Adrenal gland (tissue), 19 donors: ENCODE measurements at places on chromosomes 11 and 22.

DNA sequence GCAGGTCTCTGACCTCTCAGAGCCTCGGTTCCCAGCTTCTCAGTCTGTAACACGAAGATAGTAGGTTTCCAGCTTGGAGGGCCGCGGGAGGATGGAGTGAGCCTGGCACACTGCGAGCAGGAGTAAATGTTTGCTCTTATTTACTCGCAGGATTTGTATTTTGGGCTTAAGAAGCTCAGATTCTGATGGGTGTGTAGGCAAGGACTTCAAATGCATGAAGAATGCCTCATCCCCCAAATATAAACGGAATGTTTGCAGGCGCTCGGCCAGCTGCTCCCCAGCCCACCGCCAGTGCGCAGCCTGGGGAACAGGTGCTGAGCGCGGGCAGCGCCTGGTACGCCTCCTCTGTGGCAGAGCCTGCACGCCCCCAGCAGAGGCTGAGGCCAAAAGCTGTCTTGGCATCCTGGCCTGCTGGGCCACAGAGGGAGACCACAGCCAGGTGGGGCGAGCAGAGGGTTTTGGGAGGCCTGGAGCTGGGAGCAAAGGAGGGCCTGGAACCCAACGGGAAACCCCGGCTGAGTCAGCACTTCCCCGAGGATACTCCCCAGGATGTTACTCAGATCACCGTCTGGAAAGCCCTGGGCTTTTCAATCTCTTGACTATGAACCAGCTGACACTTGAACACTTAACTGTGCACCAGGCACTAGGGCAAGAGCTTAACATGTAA lies 9.4 kb downstream of the EHD1 start:
- H3K36me3 ChIP-seq: no peaks in the 10 kb centered on the region
- peaks cover 57% of the 10 kb centered on the region for H3K4me1 ChIP-seq
- H3K27me3 ChIP-seq: no peaks in the 10 kb centered on the region
- H3K4me3 ChIP-seq: no peak overlapping the region
- H3K27ac ChIP-seq: peak overlapping the region; percentile 76

DNA sequence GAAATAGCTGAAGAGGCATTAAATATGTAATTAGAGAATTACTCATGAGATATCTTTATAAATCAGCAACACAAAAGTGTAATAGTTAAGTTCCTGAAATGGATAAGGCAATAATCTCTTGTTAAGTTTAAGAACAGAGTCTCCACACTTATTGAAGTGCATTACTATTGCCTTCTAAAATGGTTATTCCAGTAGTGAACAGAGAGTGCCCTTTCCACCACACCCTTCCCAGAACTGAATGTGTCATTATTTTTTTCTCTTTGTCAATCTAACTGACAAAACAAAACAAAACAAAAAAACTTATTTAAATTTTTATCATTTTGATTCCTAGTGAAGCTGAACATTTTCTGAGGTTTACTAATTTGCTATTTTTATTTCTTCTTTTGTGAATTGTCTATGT lies 9.2 kb upstream of the PRRG4 start:
- H3K36me3 ChIP-seq: no peaks in the 10 kb centered on the region
- H3K4me1 ChIP-seq: no peaks in the 10 kb centered on the region
- no peak for DNase-seq

- no peaks in the 10 kb centered on the region for H3K4me1 ChIP-seq
- no peak overlapping the region for H3K4me3 ChIP-seq
- H3K27ac ChIP-seq: no peak overlapping the region
- no peaks in the 10 kb centered on the region for H3K27me3 ChIP-seq
Observed at GRCh38 chr11:9820260-9820659, 156.4 kb downstream of the SWAP70 start.

DNA sequence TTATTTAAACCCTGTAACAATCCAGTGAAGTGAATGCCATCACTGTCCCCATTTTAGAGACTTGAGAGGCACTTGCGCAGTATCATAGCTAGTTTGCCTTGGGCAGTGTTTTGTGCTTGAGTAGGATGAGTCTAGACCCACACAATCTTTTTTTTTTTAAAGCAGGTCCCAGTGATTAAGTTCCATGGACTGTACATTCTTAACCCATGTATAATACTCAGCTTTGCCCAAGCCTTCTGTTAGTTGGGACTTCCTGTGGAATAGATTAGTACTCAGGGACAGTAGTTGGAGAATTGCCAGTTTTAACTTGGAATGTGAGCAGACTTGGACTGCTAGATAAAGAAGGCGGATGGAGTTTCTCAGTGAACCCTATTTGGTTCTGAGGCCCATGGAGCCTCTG lies 108.6 kb upstream of the RASSF10 start:
- H3K27ac ChIP-seq: no peak overlapping the region
- H3K4me1 ChIP-seq: no peaks in the 10 kb centered on the region
- H3K27me3 ChIP-seq: no peaks in the 10 kb centered on the region
- DNase-seq: no peak

GRCh38 chr11:83056204-83056603 lies 15.5 kb downstream of the RAB30 start:
- H3K4me3 ChIP-seq: no peak overlapping the region
- H3K27me3 ChIP-seq: no peaks in the 10 kb centered on the region
- H3K4me1 ChIP-seq: peaks cover 45% of the 10 kb centered on the region
- no peak for DNase-seq
- no peak overlapping the region for H3K27ac ChIP-seq
- no peaks in the 10 kb centered on the region for H3K36me3 ChIP-seq

DNA sequence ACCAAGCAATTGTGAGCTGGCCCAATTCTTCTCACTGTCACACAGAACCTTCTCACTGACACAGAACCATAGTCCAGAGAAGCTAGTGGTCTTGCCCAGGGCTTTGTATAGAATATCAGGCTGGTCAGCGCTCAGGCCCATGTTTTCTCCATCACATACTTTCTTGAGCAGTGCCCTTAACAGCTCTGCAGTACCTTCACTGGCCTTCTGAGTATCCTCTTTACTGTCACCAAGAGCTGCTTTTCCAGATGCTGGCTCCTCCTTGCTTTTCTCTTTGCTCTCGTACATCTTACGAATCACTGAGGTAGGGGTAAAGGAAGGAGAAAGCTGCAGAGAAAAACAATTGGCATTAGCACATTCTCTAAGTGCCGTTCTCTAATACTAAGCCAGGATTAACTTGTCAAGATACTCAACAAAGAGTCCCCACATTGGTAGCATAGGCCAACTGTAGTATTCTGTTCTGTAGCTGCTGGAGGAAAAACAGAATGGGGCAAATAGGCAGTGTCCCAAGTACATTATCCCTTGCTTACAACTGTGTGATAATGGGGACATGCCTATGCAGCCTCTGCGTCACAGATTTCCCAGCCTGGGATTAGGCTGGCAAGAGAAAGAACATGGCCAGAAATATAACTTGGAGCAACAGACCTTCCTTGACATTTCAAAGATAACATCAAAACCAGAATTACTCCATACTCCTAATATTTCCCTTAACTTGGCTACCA lies 43.5 kb downstream of the DRG1 start:
- peak overlapping the region; percentile 41 for H3K27ac ChIP-seq
- peaks cover 32% of the 10 kb centered on the region for H3K4me1 ChIP-seq
- DNase-seq: peak; percentile 34
- no peaks in the 10 kb centered on the region for H3K27me3 ChIP-seq

DNA sequence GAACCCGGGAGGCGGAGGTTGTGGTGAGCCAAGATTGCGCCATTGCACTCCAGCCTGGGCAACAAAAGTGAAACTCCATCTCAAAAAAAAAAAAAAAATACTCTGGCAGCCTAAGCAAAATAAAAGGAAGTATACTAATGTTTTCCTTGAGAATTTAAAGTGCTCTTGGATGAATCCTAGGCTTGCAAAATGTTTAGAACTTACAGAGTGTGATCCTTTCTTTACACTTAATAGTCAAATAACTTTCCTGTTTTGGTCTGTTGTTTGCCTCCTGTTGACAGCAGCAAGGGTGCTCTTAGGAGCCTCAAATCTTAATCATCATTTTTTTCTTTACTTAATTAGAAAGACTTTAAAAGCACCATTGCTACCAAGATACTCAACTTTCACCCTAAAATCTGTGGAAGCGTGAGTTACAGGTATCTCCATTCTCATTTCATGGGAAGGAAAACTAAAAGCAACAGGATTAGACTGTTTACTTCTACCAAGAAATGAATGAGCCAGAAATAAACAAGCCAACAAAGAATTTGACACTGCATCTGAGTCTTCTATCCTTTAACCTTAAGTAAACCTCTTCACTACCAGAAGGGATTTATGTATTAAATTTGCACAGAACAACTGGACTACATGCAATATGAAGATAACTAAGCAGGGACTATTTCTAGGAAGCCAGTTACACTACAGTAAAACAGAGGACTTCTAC lies 38.7 kb upstream of the CRTAM start:
- DNase-seq: no peak
- H3K4me1 ChIP-seq: no peaks in the 10 kb centered on the region
- H3K27ac ChIP-seq: no peak overlapping the region
- no peaks in the 10 kb centered on the region for H3K36me3 ChIP-seq
- H3K4me3 ChIP-seq: no peak overlapping the region
- H3K27me3 ChIP-seq: no peaks in the 10 kb centered on the region
